ENCODE measurements at places on chromosomes 5 and 9.

- no peak for DNase-seq
Observed at GRCh38 chr9:6920041-6920440, 162.3 kb downstream of the KDM4C start.

- DNase-seq: no peak
Observed at GRCh38 chr9:22529426-22530199, 83.0 kb downstream of the DMRTA1 start.

DNA sequence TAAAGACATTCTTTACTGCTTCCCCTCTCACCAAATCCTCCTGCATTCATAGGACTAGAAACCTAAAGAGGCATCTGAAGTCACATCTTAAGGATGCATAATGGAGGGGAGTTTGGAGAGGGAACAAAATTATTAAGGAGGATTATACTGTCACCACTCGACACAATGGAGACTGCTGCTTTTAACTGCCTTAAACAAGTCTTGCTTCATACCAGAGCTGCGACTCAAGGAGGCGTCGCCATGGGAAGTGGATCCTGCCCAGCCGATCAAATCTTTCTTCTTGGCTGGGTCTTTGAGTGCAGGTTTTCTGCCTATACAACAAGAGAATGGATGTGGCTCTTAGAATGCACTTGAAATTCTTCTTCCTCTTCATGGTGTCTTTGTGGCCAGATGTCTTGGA is 66.7 kb upstream of the FOXE1 start:
- DNase-seq: no peak

- no peak for DNase-seq
Observed at GRCh38 chr5:95901676-95902627, 59.7 kb downstream of the ELL2 start.

DNA sequence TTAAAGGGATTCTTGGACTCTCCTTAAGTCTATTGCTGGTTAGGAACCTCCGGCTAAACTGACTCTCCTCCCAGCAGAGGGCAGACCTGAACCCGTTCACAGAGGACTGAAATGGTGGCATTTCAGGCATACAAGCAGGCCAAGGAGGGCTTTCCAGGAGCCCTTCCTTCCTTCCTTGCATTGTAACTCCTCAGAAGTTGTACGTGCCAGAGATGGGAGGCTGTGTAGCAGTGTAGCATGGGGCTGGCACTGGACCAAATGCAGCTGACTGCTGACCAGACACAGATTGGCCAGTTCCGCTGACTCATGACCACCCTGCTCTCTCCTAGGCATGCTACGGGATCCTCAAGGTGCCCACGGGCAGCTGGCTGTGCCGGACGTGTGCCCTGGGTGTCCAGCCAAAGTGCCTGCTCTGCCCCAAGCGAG is 36.4 kb downstream of the JADE2 start:
- no peak for DNase-seq

GRCh38 chr5:57445705-57446037 is 36.9 kb downstream of the ACTBL2 start:
- no peak for DNase-seq

GRCh38 chr9:129714511-129715061 is 38.3 kb downstream of the PTGES start:
- DNase-seq: no peak

DNA sequence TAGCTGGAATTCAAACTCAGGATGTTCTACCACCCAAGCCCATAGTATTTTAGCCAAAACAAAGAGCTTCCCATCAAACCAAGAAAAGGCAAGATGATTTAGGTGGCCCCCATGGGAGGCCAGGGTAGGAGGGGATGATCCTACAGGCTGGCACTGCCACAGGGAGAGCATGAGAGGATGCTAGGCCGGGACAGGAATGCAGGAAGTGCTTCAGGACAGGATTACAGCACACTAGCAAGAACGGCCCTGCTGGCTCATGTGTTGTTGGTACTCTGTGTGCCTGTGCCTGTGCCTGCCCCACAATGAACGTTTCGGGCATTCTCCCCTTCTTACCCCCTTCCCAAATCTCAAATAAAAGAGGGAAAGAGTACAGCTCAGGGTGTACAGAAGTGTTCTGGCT is 110.7 kb upstream of the TRIM32 start:
- no peak for DNase-seq

- DNase-seq: no peak
Observed at GRCh38 chr5:82046276-82046647, 74.4 kb downstream of the ATG10 start.
